ENCODE measurements at places on chromosomes 2 and 18. TPM values are rescaled to one million over a fixed set of nuclear protein-coding genes. Genes with fewer than 3 reads are reported as not detected.

- no peak overlapping the region for H3K27ac ChIP-seq
- peaks cover 2% of the 10 kb centered on the region for H3K4me1 ChIP-seq
Measured at GRCh38 chr2:72605836-72606442, 219.9 kb downstream of the EXOC6B start.

GRCh38 chr18:30679285-30679930, 363.1 kb downstream of the DSC3 start:
- no peak for DNase-seq
- no peaks in the 10 kb centered on the region for H3K4me1 ChIP-seq
- no peaks in the 10 kb centered on the region for H3K27me3 ChIP-seq

DNA sequence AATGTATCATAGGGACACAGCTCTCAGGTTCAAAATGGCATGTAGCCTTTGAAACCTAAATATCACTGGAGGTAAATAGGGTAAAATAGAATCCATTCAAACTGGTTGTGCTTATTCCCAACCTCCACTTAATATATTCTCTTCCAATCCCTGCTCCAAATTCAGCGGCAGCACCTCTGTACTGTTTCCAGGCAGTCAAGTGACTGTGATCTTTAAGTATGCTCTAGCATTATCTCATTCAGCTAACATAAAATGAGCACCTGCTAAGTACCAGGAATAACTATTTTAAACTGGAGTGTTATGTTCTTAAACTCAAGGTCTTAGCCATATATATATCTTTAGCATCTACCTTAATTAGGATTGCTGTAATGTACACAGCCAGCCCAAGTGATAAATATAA, 269.2 kb upstream of the SESTD1 start:
- no peaks in the 10 kb centered on the region for H3K36me3 ChIP-seq
- peaks cover 1% of the 10 kb centered on the region for H3K27me3 ChIP-seq
- no peaks in the 10 kb centered on the region for H3K4me1 ChIP-seq
- DNase-seq = no peak

DNA sequence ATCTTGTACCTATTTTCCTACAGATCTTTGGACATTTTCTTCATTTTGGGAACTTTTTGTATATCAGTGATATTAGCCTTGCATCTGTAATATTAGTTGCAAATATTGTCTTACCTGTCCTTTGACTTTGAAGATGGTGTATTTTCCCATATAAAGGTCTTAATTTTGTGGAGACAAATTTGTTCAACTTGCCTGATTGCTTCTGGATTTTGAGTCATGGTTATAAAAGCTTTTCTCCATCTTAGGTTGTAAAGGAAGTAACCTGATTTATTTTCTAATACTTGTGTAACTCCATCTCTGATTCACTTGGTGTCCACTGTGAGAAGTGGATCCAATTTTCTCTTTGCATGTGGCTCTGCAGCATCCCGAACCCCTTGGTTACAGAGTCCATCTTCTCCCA, 97.7 kb upstream of the OTOS start:
- peaks cover 8% of the 10 kb centered on the region for H3K4me1 ChIP-seq
- no peak for DNase-seq
- no peak overlapping the region for H3K4me3 ChIP-seq

GRCh38 chr2:146244131-146244530, 1600.7 kb upstream of the ACVR2A start:
- DNase-seq = no peak
- H3K36me3 ChIP-seq = no peaks in the 10 kb centered on the region
- H3K4me1 ChIP-seq = no peaks in the 10 kb centered on the region

EGR4 gene
- total RNA-seq = not detected

DNA sequence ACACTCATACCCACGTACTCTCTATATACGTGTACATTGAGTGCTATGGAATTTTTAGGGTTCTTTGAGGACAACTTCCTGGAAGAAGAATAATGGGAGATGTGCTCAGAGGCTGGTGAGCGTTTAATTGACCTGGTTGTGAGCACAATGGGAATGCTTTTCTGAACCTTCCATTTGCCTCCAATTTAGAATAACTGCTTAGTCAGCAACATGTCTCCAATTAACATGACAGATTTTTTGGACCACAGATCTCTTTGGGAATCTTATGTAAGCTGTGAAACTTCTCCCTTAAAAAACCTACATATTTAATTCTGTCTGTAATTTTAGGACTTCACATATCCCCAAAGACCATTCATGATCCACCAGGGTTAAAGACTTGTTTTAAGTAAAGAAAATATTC, 166.7 kb upstream of the TNP1 start:
- H3K4me3 ChIP-seq = no peak overlapping the region
- H3K4me1 ChIP-seq = no peaks in the 10 kb centered on the region
- H3K27me3 ChIP-seq = peaks cover 24% of the 10 kb centered on the region
- no peaks in the 10 kb centered on the region for H3K36me3 ChIP-seq

TTR gene
- total RNA-seq = not detected

GRCh38 chr2:112204411-112204810, 50.4 kb downstream of the ZC3H8 start:
- H3K4me3 ChIP-seq = no peak overlapping the region
- DNase-seq = no peak
- H3K36me3 ChIP-seq = peaks cover 8% of the 10 kb centered on the region
- no peaks in the 10 kb centered on the region for H3K27me3 ChIP-seq
- H3K27ac ChIP-seq = peak overlapping the region; percentile 29

- H3K27ac ChIP-seq = no peak overlapping the region
- peaks cover 3% of the 10 kb centered on the region for H3K4me1 ChIP-seq
- no peak overlapping the region for H3K4me3 ChIP-seq
- DNase-seq = no peak
- H3K27me3 ChIP-seq = no peaks in the 10 kb centered on the region
Measured at GRCh38 chr2:32464431-32464830, 107.6 kb downstream of the BIRC6 start.

- H3K4me3 ChIP-seq = no peak overlapping the region
- DNase-seq = no peak
- H3K27ac ChIP-seq = no peak overlapping the region
- no peaks in the 10 kb centered on the region for H3K36me3 ChIP-seq
- H3K27me3 ChIP-seq = no peaks in the 10 kb centered on the region
- no peaks in the 10 kb centered on the region for H3K4me1 ChIP-seq
Measured at GRCh38 chr2:167509586-167509985, 621.3 kb downstream of the XIRP2 start.

DNA sequence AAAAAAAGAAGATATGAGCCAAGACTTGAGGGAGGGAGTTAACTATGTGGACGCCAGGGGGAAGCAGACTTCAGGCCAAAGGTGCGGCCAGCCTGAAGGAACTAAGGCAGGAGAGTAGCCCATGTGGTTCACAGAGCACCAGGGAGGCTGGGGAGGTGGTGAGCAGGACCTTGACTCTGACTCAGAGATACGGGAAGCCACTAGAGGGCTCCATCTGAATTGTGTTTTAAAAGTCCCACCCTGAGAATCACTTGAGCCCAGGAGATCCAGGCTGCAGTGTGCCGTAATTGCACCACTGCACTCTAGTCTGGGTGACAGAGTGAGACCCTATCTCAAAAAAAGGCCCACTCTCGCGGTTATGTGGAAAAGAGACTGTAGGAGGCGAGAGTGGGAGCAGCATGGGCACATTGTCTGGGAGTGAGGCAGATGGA, 12.3 kb downstream of the CEP192 start:
- DNase-seq = no peak
- H3K4me3 ChIP-seq = no peak overlapping the region
- H3K36me3 ChIP-seq = no peaks in the 10 kb centered on the region
- H3K27ac ChIP-seq = no peak overlapping the region
- H3K27me3 ChIP-seq = no peaks in the 10 kb centered on the region

DNA sequence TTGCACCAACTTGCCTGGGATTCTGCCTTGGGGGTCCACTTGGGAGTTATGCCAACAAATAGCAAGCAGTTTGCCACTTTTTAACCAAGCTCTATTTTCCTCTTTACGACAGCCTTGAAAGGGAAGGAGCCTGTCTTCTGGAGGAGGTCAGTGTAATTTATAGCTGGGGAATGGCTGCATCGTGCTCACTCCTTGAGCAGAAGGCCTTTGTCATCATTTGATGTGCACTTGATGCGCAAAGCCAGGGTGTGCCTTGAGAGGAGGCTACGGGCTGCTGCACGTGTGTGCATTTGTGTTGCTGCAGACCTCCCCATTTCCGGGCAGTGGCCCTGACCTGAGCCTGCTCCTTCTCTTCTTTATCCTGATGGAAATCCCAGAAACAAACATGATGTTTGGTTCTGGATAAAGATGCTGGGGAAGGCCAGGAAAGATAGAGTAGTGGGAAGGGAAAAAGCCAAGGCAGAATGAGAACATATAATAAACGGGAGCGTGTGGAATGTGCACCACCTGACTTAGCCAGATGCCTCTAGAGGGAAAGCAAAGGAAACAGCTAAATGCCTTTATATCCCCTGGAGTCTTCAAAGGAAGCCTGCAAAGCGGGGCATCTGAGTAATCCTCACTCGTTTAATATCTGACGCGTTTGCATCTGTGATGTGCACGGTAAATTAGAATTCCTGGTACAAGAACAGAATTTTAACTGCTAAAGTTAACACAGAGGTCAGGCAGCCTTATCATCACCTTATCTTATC, 68.3 kb upstream of the ZNF521 start:
- H3K4me3 ChIP-seq = no peak overlapping the region
- no peak for DNase-seq
- no peaks in the 10 kb centered on the region for H3K36me3 ChIP-seq
- no peak overlapping the region for H3K27ac ChIP-seq
- no peaks in the 10 kb centered on the region for H3K4me1 ChIP-seq

INHA gene
- total RNA-seq = not detected

DNA sequence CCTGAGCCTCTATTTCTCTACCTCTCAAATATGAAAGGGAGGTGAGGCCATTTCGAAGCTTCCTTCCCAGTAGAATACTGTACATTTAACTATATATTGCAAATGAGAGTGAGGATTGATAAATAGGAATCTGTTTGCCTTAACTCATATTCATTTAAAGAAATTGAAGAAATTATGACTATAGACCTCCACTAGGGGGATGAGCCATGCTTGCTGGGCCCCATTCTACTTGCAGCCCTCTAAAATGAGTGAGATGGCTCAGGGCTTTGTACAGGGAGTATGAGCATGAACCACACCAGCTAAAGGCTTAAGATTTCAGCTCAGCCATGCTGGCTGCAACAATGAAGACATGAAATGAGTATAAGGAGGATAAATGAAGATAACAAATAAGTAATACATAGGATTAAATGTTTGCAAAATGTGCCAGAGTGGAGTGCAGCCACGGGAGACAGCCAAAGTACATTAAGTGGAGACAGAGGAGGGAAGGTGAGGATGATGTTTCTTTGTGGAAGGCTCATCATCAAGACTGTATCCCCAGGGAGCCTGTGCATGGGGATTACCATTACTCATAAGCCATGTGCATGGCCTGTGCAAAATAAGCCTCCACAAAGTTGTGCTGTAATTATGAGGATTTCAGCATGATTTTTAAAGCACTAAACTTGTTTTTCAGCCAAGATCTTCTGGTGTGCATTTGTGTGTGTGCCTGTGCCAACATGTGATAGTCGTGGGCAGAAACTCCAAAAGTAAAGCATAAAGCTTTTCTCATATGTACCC, 300.8 kb downstream of the CNTNAP5 start:
- H3K27ac ChIP-seq = no peak overlapping the region
- no peaks in the 10 kb centered on the region for H3K4me1 ChIP-seq
- no peak overlapping the region for H3K4me3 ChIP-seq
- DNase-seq = no peak
- H3K27me3 ChIP-seq = no peaks in the 10 kb centered on the region

NDC80 gene
- total RNA-seq = 3.2 TPM

ANO7 gene
- total RNA-seq = 0.57 TPM

SULT6B1 gene
- not detected for total RNA-seq

- DNase-seq = no peak
- H3K36me3 ChIP-seq = no peaks in the 10 kb centered on the region
- no peak overlapping the region for H3K4me3 ChIP-seq
Measured at GRCh38 chr2:205593891-205594290, 88.4 kb upstream of the NRP2 start.

DNA sequence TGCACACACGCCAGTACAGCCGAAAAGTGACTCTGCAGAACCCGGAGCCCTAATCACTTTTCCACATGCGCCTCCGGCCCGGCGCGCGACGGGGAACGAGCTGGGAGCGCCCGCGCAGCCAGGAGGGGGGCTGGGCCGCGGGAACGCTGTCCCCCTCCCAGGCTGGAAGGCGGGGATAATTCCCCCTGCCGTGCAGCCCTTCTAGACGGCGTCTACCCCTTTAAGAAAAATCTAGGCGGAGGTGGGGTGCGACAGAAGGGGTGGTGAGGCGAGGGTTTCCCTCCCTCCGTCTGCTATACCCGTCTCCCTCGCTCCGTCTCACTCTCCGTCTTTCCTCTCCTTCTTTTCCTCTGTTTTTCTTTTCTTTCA, 2.4 kb downstream of the CYP26B1 start:
- no peak overlapping the region for H3K27ac ChIP-seq
- peaks cover 25% of the 10 kb centered on the region for H3K4me1 ChIP-seq
- H3K36me3 ChIP-seq = no peaks in the 10 kb centered on the region
- peaks cover 58% of the 10 kb centered on the region for H3K27me3 ChIP-seq

GRCh38 chr2:173909846-173910245, 55.3 kb downstream of the SP3 start:
- peaks cover 4% of the 10 kb centered on the region for H3K36me3 ChIP-seq
- H3K27ac ChIP-seq = no peak overlapping the region
- H3K4me3 ChIP-seq = no peak overlapping the region
- no peaks in the 10 kb centered on the region for H3K27me3 ChIP-seq

HES6 gene
- 2.0 TPM for total RNA-seq

- H3K4me3 ChIP-seq = no peak overlapping the region
- H3K27me3 ChIP-seq = no peaks in the 10 kb centered on the region
- H3K36me3 ChIP-seq = no peaks in the 10 kb centered on the region
- H3K27ac ChIP-seq = no peak overlapping the region
Measured at GRCh38 chr2:127004893-127005600, 101.9 kb downstream of the BIN1 start.

FOXI3 gene
- not detected for total RNA-seq

DNA sequence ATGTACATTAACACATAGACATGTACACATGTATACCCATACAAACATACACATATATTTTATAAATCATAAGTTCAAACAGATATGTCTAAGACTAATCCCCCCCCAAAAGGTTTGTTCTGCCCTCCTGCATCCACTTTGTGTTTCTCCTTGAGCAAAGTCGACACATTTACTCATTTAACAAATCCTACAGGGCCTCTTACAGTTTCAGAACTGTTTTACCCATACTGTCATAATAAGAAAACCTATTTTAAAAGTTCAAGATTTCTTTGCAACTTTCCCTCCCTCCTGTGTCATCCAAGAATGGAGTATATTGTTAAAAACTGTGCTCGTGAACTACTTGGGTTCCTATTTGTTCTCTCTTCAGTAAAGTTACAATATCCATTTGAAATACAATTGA, 166.7 kb downstream of the L3MBTL4 start:
- no peak overlapping the region for H3K27ac ChIP-seq
- no peak overlapping the region for H3K4me3 ChIP-seq
- H3K4me1 ChIP-seq = no peaks in the 10 kb centered on the region
- DNase-seq = no peak
